ENCODE measurements at places on chromosomes 5 and 9. TPM values are rescaled to one million over a fixed set of nuclear protein-coding genes. Genes with fewer than 3 reads are reported as not detected.

- DNase-seq, result no peak
Observed at GRCh38 chr5:78268356-78268755, 26.1 kb downstream of the AP3B1 start.

DNA sequence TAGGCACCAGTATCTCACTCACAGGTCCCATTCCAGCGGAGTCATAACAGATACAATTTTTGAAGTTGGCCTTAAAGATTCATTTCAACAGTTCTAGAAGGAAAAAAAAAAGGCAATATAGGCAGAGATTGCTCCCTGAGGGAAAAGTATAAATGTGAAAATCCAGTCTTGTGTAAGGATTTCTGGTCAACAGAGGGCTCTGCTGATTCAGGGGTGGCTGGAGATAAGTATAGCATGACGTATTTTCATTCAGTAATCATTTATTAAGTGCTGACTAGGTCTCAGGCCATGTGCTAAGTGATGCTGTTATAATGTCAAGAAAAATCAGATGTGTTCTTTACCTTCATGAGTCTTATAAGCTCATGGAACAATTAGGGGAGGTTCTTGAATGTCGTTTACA is 377.3 kb upstream of the MEF2C start:
- DNase-seq, result no peak

DNA sequence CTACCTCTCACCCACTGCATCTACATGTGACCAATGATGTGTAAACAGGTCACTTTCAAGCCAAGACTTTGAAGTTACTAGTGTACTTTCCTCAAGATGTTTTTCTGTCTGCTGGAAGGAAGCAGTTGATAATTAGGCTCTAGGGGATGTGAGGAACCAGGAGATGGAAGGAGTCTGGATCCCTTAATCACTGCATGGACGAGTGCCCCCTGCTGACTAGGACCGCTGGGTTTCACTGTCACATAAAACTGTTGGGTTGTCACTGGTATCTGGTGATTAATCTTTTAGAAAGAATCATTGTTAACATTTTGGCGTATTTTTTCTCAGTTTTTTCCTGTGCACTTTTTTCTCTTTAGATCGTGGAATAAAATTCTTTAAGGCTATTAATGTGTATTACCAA is 79.5 kb downstream of the SREK1 start:
- DNase-seq, result peak; percentile 48

GRCh38 chr5:138974227-138975063 is 99.3 kb upstream of the LRRTM2 start:
- no peak for DNase-seq

GRCh38 chr5:82197550-82197949 is 80.6 kb downstream of the RPS23 start:
- DNase-seq, result no peak

GRCh38 chr9:83069651-83070050 is 6.7 kb upstream of the RASEF start:
- DNase-seq, result no peak

DNA sequence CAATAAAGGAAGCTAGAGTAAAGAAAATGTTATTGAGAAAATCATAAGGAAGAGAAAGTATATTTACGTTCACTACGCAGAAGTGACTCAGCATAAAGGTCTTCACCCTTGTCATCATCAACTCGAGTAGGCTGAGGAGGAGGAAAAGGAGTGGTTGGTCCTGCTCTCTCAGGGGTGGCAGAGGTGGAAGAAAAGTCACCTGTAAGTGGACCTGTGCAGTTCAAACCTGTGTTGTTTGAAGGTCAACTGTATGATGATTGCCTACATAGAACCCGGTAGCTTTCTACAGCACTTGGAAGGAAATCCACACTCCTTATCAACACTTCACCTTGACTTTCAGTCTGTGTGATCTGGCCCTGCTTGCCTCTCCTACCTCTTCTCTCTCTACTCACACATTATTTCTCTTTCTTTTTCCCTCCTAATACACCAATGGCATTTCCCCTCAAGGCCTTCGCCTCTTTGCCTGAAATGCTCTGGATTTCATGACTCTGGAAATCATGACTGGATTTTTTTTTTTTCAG is 109.3 kb upstream of the CPEB4 start:
- peak; percentile 40 for DNase-seq

GRCh38 chr5:81513982-81514381 is 120.0 kb upstream of the ACOT12 start:
- DNase-seq, result peak; percentile 43

GRCh38 chr9:78149702-78150291 is 86.1 kb upstream of the CEP78 start:
- no peak for DNase-seq

- no peak for DNase-seq
Observed at GRCh38 chr5:3341446-3342240, 254.0 kb upstream of the IRX1 start.

DNA sequence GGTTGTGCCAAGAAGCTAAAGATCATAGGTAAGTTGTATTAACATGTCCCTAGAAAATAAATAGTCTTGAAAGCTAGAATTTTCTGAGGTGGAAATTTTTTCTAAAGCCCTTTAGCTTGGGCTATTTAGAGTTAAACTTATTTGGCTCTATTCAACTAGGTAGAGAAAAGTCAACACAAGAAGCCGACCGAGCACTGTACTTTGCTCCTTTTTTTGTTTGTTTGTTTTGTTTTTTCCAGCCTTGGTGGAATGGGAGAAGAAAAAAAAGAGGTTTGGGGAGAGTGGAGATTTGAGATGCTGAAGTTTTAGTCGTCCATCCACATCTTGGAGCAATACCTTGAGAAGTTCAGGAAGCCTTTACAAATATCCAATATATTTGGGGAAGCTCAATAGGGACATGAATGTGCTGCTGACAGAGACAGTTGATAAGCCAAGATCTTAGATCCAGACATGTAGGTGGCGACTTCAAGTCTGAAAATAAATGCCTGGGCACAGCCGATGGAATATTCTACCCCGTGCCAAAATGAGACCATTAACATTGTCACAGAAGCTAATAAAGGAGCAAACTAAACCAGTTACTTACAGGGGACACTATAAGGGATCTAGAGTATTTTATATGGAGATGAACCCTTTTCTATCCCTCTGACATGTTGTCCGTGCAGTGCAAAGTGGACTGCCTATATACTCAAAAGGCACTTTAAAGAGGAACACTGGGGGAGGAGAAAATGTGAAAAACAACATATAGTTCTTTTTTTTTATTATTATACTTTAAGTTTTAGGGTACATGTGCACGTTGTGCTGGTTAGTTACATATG is 466.1 kb downstream of the PTPRD start:
- no peak for DNase-seq

GRCh38 chr9:72351538-72352453 is 13.2 kb downstream of the ZFAND5 start:
- DNase-seq, result peak; percentile 16

DNA sequence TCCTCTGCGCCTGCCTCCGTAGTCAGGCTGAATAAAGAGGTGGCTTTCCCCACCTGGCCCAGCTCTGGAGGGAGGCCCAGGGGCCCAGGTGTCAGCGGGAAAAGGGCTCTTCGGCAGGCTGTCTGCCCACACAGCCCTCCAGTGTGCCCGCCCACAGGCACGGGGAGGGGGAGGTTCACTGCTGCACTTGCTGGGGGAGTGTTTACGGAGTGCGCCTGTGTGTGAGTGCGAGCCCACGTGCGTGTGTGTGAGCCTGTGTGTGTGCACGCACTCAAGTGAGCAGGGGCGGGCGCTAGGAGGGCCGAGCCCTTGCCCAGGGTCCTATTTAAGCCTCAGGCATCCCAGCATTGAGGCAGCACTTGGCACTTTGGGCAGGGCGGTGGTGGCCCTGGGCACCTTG is 10.9 kb downstream of the DNLZ start:
- DNase-seq, result no peak

BNC2 gene
- not detected for total RNA-seq

NR6A1 gene
- 4.7 TPM for total RNA-seq

ZNF474 gene
- total RNA-seq, result 0.08 TPM

KIAA0825 gene
- 0.03 TPM for total RNA-seq

MSMP gene
- total RNA-seq, result 0.28 TPM

NHP2 gene
- total RNA-seq, result 485 TPM

C8G gene
- 0.71 TPM for total RNA-seq

BRD8 gene
- total RNA-seq, result 34.7 TPM

CDH9 gene
- not detected for total RNA-seq

SV2C gene
- total RNA-seq, result 0.05 TPM

All from HT-29 (cell line).